Activated naive CD8-positive, alpha-beta T cell treated with anti-CD3 and anti-CD28 coated beads, Interleukin-2, amount 50 U/mL, for 24 hours (primary cell): ENCODE measurements at places on chromosomes 3 and 15.

DNA sequence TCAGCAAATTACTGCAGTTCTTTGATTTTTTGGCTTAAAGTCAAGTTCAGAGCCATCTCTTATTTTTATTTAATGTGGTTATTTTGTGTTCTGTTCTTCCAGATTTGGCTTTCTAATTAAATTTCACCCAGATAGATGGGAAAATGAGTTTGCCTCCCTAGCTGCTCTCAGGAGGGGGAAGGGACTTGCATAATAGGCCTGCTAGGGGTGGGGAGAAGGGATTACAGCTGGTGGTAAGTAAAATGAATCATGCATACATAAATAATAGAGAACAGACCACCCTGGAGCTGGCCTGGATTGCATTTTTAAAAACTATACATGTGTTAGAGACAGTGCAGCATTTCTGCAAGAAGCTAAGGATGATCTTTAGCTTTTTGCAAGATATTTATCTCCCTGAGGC is 3.9 kb upstream of the PXYLP1 start:
- no peak for DNase-seq

GRCh38 chr3:88744896-88745295 is 362.5 kb upstream of the EPHA3 start:
- no peak for DNase-seq

GRCh38 chr3:98735761-98736269 is 27.3 kb upstream of the ST3GAL6 start:
- DNase-seq = no peak

DNA sequence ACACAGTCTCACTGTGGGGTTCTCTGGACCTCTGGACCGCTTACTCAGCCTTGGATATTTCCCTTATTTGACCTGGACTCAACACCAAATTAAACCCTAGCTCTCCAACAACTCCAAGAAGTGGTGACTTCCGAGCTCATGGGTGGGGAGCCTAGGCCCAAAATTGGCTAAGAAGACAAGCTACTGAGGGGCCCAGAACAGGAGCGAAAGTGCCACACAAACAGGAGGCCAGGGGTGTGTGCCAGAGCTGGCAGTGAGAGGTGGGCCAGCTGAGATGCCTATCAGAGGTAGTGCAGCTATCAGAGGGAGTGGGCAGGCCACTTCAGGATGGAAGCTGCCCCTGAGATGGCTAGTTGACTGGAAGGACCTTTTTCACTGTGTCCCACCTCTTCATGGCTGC is 151.1 kb upstream of the PRR20G start:
- DNase-seq = no peak

GRCh38 chr15:74316141-74316540 is 51.3 kb downstream of the CYP11A1 start:
- DNase-seq = peak; percentile 7

DNA sequence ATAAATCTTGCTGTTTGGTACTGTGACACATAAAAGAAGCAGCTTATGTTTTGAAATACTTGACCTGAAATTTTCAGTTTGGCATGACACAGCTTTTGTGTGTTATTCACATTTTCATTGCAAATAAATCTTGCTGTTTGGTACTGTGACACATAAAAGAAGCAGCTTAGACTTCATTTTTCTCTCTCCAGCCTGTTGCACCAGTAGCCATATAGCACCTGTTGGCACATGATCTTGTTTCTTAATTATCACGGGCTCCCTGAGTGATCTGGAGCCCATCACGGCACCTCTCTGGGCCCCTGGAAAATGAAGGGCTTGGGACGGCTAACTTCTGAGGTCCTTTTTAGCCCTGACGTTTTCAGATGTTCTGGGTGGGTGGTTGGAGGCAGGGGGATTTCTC is 77.4 kb upstream of the SLCO3A1 start:
- DNase-seq = no peak

- DNase-seq = no peak
Observed at GRCh38 chr15:94523873-94524272, 292.5 kb downstream of the MCTP2 start.

DNA sequence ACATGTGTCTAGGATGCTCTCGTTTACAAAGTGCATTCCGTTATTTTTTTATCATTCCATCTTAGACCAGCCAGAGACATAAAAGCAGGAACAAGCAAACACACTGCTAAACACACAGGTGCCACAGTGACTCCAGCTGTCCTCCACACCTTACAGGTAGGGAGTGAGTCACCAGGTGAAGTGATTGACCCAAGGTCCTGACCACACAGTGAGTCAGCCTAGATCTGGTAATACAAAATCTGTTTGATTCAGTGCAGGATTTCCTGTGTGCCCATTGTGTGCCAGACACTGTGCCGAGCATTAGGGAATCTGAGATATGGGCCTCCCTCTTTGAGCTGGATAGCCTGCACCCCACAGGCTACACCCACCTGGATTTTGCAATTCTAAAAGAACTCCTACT is 16.7 kb upstream of the BFSP2 start:
- no peak for DNase-seq

DNA sequence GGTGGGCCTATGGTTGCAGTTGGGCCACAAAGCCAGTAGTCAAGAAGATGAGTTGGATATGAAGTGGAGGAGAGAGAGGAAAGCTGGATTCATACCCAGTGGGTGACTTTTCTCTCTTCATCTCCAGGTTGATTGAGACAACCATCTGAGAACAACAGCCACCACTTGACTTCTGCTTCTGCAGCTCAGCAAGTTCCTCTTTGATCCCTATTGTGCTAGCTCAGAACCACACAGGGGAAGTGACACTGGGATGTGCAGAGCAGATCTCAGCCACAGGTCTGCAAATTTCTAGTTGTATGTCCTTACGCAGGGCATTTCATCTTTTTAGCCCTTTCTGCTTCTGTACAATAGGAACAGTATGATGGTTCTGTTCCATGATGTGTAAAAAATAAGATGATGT is 459.2 kb upstream of the ARRDC4 start:
- no peak for DNase-seq

DNA sequence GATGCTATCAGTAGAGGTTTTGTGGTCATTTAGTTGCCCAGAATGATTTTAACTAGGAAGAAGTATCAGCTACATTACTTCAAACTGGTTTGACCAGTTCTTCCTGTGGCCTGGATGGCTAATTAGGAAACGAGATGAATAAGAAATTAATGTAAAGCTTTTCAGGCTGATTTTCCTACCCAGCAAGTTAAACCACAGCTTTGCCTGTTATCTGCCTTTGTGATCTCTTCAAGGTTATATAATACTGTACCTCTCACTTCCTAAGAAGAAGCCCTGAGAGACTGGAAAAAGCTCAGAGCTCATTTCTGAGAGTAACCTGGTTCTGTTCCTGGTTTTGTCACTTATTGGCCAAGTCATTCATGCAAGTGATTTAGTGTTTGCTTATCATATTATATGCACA is 782.2 kb upstream of the GOLIM4 start:
- DNase-seq = no peak

DNA sequence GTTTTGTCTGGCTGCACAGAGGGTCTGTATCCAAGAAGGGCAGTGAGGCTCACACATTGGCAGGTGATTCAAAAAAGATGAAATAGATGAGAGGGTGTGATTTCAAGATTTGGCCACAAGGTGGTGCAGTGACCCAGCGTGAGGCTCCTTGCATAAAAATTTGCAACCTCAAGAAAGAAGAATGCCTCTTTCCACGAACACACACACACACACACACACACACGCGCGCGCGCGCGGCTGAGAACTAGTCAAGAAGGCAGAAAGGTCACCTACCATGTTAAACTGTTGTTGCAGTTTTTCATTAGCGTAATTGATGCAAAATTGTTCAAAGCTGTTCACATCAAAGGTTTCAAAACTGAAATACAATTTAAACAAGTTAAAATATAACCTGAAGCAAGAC is 39.2 kb downstream of the MYO5C start:
- peak; percentile 70 for DNase-seq

DNA sequence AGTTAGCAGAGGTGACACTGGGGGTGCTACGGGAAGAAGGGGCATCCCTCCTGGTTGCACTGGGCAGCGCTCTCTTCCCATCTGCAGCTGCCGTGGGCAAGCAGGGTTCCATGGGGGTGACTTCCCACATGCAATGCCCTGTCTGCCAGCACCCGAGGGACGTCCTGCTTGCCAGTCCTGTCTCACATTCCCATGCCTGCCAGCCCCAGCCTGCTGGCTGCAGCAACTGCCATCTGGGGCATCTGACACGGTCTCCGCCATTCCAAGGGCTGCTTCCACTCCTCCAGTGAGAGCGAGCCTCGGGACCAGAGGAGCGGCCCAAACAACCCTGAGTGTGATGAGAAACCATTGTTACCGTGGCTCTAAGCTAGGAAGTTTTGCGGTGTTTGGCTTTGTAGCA is 45.4 kb upstream of the RPL32 start:
- no peak for DNase-seq

- no peak for DNase-seq
Observed at GRCh38 chr15:29083858-29084257, 185.8 kb downstream of the NSMCE3 start.

GRCh38 chr15:65323071-65323511 is 18.6 kb downstream of the RNU5B-1 start:
- DNase-seq = no peak

DNA sequence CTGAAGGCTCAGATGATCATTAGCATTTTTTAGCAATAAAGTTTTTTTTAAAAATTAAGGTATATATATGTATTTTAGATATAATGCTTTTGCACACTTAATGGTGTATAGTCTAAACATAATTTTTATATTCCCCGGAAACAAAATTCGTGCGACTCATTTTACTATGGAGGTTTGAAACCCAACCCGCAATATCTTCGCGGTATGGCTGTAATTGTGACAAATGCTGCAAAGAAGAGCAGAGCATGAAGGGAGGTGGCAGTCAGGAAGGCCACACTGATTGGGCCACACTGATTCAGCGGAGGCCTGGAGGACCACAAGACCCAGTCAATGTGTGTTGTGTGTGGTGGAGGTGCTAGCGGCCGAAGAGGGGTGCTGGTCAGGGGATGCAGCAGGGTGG is 4.5 kb upstream of the CYP8B1 start:
- DNase-seq = peak; percentile 5

GRCh38 chr3:128813097-128813496 is 66.3 kb upstream of the ACAD9 start:
- DNase-seq = no peak

GRCh38 chr3:35817216-35817615 is 177.9 kb downstream of the ARPP21 start:
- no peak for DNase-seq

DNA sequence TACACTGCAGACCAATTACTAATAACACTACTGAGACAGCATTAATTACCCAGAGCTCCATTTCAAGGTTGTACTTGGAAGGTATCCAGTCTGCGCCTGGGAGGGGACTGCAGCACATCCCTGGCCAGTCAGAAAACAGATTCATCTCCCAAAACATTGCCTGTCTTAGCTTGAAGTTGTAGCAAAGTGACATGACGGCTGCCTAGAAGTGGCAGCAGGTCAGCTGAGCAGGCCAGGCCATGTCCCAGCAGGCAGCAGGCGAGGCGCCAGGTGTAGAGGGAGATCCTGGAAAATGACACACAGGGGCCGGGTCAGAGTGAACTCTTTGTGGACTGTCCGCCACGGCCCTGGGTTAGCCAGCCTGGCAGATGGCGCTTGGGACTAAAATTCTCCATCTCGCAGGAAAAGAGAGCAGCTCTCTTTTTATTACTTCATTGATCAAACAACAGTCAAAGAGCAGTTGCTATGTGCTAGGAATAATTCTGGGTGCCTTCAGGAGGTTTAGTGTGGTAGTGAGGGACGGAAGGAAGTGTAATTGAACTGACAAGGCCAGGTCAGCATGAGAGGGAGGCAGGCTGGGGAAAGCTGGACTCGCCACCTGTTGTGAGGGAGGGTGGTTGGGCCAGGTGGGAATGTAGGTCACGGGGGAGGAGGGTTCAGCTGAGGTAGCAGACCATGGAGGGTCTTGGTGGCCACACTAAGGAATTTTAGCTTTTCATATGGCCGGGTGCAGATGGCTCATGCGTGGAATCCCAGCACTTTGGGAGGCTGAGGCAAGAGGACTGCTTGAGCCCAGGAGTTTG is 1.3 kb upstream of the MAP6D1 start:
- no peak for DNase-seq

DNA sequence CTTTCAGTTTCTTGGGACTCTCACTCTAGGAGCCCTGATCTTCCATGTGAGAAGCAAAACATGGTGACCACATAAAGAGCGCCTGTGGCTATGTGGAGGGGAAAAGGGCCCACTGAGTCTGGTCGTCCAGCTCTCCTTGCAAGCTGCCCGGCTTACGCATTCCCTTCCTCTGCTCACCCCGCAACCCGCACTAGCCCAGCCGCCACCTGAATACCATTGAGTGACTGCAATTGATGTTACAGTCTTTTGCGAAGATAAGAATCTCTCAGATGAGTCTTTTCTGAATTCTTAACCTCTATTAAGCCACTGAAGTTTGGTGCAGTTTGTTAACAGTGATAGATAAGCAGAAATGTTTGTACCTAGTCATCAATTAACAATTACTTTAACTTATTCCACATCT is 589.0 kb upstream of the DPPA4 start:
- DNase-seq = no peak

GRCh38 chr3:129868912-129869311 is 24.6 kb downstream of the TMCC1 start:
- no peak for DNase-seq

- DNase-seq = no peak
Observed at GRCh38 chr3:38645076-38645475, 4.4 kb downstream of the SCN5A start.

- no peak for DNase-seq
Observed at GRCh38 chr3:29581311-29581710, 300.4 kb downstream of the RBMS3 start.

DNA sequence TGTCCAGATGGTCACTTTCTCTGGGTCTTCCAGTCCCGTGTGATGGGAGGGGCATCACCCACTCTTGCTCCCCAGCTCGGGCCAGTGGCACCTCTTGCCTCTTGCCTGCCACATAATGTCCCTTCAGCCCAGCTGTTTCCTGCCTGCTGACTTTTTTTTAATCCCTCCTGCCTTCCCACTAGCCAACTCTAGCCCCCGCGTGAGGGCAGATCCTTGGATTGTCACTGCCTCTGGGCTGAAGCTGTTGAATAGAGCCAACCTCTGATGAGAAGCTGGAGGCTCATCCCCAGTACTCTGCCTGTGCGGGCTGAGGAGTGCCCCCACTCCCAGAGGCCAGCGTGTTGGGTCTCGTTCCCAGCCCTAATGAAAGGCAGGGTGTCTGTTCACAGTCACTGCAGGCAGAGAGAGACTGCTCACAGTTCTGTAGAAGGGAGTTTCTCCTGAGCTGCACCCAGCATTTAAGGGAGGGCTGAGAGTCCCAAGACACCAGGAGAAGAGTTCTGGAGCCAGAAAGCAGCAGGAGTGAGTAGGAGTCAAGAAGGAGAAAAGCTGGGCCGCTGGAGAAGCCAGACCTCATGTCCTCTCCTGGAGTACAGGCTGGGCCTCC is 30.1 kb upstream of the TIMP4 start:
- DNase-seq = no peak
